ENCODE measurements at places on chromosomes 6 and 20.

- DNase-seq: no peak
These were observed 91.1 kb downstream of the TXNDC5 start for GRCh38 chr6:7819431-7820015.

DNA sequence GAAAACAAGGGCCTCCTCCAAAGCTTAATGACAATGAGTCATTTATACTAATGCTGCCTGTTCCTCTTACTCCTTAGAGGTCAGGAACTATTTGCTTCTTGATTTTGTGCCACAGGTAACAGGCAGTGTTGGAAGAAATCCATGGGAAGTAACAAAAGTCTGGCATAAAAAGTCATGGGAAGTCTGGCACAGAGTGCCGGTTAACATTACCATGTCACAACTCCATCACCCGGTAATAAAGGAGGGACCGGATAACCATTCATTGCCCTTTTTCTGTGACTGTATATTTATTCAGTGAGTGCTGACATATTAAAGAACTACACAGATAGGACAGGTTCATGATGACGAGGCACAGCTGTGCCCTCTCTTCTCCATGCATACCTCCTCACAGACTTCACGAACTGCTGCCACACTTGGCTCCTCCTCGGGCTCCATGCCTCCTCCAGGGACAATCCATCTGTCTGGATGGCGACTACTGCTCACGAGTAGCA lies 50.9 kb downstream of the NUDT3 start:
- no peak for DNase-seq

- DNase-seq: no peak
These were observed 8.8 kb downstream of the PPIL1 start for GRCh38 chr6:36865835-36866234.

GRCh38 chr6:23633996-23634395 lies 492.0 kb upstream of the NRSN1 start:
- DNase-seq: no peak

DNA sequence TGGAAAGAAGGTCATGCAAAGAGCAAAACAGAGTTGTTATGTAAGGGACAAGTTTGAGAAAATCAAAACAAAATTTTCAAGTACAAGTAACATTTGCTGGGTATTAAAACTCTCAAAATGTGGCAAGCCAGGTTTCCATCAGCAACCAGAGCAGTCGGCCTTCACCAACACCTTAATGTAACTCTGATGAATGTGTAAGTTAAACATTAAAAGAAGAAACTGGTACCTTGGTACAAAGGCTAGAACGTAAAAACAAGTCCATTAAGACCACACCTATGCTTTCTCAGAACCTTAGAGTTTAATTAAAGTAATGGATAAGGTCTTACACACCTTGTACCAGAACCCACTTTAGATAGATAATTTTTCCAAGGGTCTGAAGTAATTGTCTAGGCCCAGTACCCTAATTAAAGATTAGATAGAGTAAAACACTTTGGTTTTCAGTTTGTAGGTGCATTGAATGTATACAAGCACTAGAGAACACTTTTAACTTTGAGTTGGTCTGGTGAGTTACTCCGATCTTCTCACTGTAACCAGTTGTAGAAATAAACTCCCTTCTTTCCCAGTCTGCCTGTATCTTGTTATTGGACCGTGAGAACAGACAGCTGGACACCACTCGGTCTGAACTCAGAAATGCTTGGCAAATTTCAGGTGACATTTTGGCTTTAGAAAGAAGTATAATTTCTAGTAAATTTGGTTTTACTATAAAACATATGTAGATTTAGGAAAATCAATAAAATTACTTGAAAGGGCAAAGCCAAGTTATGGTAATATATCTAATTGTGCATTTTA lies 319.4 kb downstream of the HTR1B start:
- DNase-seq: no peak

DNA sequence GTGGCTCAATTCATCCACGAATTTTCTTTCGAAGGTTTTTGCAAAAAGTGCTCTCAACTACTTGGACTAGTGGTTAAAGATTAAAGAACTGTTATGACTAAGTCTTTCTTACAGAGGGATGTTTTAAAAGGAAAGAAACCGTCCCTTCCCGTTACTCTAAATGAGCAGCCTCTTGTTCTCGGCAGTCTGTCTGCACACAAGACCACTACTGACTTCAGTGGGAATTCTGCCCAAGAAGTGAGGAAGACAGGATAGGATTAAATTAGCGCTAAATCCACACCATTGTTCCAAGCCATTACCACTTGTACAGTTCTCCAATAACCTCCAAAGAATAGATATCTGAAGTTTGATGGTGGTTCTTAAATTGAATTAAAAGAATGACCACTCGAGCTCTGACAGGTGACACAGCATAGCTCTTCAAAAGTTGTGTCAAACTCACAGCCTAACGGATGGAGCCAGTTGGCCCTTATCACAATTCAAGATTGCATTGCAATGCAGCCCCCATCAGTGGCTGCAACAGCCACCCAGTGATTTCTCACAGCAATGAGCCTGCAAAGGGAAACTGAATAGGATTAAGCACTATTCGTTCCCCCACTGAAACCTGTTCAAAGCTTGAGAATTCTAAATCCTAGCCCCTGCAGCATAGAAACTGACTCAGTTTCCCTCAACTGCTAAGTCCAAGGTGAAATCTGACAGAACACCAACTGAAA lies 1.8 kb downstream of the EPB41L2 start:
- DNase-seq: no peak

DNA sequence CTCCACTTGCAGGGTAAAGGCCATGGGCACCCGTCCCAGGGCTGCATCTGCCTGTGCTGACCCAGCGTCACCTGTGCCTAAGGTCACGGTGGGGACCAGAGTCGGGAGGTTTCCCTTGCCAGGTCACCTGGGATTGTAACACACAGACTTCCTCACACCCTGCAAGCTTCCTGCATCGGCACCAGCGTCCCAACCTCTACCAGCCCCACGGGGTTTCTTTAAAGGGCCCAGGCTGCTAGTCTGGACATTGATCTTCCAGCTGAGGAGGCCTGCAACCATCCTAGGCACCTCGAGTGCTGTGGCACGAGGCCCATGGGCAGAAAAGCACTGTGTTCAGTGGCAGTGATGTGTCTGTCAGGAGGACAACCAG lies 12.6 kb downstream of the ACSS1 start:
- DNase-seq: no peak

GRCh38 chr6:20875369-20875963 lies 341.2 kb downstream of the CDKAL1 start:
- no peak for DNase-seq

GRCh38 chr6:42366999-42367352 lies 84.8 kb downstream of the TRERF1 start:
- DNase-seq: no peak

DNA sequence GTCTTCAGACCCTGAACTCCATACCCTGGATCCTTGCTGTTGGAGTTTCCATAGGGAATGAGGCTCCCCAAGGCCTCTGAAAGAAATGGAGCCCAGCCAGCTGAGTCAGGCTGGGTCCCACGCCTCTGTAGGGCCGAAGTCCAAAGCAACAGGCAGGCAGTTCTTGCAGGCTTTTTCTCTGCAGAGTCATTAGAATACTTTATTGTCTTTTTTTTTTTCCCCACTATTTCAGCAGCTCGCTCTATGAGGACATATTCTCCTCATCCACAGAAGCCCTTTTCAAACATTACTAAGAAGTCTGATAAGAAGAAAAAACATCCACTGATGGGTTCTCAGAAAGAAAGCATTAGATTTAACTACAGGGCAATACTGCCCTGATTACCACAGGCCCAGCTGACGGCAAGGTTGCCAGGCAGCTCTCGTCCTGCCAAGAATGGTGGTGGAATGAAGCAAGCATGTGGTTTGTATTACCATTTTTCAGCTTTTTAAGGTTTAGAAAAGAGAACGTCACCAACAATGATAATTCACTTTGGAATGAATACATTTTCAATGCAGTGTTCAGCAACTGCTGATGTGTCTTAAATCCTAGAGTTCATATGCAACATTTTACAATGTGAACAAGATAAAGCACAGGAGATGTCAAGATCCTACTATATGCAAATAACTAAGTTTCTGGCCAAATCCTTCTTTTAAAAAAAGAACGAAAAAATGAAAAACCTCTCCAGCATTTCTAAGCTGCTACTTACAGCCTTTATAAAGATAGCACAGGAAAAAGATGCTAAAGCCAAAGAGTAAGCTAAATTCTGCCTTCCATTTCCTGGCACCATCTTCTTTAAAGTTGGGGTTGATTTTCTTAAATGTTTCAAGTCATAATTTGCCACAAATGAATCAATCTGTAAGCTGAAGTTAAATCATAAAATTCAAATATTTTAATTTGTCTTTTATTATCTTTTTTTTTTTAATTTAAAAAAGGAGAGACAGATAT lies 223.6 kb upstream of the CITED2 start:
- DNase-seq: no peak

GRCh38 chr20:34708621-34709043 lies 4.5 kb downstream of the TP53INP2 start:
- no peak for DNase-seq

- no peak for DNase-seq
These were observed 85.2 kb upstream of the ANKEF1 start for GRCh38 chr20:9949563-9949962.

GRCh38 chr6:135159531-135159930 lies 21.6 kb upstream of the MYB start:
- DNase-seq: no peak

GRCh38 chr6:146855889-146856288 lies 257.1 kb downstream of the ADGB start:
- DNase-seq: no peak

DNA sequence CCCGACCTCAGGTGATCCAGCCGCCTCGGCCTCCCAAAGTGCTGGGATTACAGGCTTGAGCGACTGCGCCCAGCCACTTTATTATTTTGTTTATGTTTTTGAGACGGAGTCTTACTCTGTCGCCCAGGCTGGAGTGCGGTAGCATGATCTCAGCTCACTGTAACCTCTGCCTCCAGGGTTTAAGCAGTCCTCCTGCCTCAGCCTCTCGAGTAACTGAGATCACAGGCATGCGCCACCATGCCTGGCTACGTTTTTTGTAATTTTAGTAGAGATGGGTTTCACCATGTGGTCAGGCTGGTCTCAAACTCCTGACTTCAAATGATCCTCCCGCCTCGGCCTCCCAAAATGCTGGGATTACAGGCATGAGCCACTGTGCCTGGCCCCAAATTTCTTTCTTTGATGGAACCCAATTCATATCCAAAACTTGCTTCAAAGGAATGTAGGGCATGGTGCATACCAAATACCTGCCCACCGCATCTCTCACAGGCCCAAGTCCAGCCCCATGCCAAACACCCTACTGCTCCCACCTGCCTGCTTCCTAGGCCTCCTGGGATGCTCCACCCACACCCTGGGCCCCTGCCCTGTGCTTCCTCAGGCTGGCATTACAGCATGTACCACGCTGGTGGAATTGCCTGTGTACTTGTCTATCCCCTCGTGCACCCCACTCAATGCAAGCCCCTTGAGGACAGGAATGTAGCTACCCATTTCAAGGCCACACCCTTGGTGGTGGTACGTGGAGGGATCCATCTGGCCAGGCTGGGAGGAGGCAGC lies 4.9 kb upstream of the HMGA1 start:
- DNase-seq: no peak

DNA sequence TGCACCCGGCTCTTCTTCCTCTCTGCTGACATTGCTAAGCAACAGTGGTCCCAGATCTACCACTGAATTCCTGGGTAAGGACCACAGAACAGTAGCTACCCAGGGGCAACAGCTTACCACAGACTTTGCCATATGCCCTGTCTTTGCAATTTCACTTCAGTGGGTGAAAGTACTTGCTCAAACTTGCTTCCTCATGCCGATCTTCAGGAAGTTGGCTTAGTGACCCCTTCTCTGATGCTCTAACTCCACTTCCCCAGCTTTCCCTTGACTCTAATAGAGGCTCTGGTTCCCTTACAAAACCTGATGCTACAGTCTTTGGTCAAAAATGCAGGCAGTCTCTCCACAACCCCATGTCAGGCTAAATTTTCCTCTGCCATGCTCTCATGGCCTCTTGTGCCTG lies 3.3 kb upstream of the TAAR5 start:
- DNase-seq: no peak

DNA sequence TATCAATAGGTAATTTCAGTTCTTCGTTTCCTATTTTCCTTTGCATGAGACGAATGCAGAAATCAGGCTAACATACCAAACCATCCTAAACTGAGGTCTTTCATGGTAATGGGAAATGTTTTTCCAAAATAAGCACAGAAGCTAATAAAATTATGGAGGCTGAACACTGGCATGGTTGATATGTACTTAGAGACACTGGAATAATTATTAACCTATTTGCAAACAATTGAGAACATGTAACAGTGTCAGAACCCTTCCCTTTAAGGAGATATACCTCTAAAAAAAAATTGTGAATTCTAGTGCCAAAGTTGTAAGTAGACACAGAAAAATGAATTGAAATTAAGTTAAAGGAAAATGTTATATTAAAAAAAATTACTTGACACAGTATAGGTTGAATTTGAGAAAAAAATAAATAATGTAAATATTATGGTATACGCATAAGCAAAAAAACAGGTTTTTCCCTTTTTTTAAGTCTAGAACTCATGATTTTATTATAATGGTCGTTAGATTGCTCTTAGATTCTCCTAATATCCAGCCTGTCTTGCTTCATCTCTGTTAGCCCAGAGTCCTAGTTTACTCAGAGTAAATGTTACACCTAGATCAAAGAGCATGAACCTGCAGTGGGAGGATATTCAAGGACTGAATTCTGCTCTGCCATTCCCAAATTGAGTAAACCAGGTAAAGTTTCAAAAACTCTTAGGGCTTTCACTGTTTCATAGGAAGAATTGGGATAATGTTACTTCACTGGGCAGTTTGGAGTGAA lies 1.7 kb downstream of the SLC17A2 start:
- no peak for DNase-seq

- DNase-seq: no peak
These were observed 108.6 kb downstream of the MAP3K7 start for GRCh38 chr6:90478278-90478677.

GRCh38 chr6:26158581-26159356 lies 71.5 kb downstream of the HFE start:
- DNase-seq: no peak

- DNase-seq: no peak
These were observed 1.1 kb downstream of the PPP1R18 start for GRCh38 chr6:30685157-30686008.

DNA sequence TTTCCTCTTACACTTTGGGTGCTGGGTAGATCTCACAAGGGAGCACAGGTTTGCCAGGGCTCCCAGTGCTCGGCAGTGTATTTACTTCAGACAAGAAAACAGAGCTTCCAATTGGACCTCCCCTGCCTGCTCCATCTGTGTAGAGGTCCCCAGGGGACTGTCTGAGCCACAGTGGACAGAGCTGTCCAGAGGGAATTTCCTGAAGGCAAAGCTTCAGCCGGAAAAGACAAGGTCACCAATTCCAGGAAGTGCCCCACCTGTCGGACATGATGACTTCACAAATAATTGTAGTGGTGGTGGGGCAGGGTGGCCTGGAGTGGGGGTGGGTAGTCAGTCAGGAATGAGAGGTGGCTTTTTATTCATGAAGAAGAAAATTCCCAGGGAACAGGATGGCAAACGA lies 18.6 kb downstream of the ADGRF5 start:
- DNase-seq: no peak

DNA sequence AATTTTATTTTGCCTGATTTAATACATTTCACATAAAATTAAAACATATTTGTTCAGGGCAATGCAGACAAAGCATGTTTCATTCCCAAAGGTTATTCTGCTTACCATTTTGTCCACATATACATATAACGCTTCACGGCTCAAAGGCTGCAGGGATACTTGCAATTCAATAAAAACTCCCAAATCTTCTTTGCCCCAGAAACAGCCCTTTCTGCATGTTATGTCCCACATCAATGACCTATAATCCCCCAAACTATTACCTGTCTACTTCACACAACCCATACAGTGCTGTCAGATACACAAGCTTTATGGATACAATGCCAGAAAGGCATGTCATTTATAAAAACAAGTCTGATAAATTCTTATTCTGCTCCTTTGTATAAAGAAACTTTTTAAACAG lies 20.2 kb downstream of the SNX5 start:
- no peak for DNase-seq

Measured in DMS79 (cell line).